GM12891 (cell line): ENCODE measurements at places on chromosomes 2 and 18.

DNA sequence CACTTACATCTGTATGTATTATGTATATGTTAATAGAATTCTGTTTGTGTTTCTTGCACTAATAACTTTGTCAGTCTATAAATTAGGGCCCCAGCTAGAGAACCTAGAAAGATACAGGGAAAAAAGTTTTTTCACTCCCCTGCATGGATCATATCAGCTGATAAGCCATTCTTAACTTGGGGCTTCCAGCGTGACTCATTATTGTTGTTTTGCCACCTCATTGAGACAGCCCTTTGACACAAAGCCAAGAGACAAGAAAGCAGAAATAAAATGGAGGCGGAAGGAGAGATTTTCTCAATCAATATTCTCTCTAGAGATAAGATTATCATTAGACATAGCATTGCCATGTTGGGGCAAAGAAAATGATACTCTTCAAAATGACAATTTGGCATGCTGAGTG lies 93.4 kb downstream of the AKAIN1 start:
- no peak for DNase-seq

DNA sequence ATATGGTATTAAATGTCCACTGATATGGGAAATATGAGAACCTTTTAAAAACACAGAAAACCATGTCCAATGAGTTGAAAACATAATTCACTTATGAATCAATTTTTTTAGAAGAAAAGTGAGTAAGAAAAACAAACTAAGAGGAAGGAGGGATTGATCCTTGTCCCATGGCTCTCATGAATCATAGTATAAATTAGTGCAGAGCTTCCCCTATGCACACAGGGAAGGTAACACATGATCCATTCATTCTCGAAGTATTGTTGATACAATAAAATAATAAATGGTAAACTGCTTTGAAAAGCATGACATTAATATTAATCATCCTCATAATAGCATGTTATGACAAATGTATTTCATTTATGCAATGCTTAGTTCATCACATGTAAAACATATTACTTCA lies 872.0 kb upstream of the CNTNAP5 start:
- DNase-seq: no peak

- no peak for DNase-seq
Observed at GRCh38 chr2:68506170-68506569, 38.8 kb downstream of the APLF start.

DNA sequence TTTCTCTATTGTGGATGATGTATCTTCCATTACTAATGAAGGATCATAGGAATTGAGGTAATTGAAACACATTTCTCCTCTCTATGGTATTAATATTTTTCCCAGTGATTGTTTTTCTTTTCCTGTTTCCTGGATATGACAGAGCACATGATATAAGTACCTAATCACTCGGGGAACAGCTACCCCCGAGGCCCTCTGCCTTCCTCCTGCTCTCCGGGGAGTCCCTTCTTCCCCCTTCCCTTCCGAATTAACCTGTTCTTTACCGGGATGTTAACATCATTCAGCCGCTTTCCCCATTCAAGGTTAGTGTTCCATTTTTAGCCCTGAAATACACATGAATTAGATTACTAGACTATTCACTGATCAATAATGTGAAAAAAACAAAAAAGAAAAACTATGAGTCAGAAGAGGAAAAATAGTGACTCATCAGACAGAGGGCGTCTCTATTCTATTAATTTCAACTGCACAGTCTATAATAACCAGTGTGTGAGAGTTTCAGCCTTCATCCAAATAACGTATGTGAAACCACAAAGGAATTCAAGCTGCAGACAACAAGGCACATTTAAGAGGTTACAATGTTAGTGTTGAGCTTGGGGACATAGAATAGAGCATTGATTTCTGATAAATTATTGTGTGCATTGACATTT lies 450.8 kb downstream of the DLGAP1 start:
- no peak for DNase-seq

DNA sequence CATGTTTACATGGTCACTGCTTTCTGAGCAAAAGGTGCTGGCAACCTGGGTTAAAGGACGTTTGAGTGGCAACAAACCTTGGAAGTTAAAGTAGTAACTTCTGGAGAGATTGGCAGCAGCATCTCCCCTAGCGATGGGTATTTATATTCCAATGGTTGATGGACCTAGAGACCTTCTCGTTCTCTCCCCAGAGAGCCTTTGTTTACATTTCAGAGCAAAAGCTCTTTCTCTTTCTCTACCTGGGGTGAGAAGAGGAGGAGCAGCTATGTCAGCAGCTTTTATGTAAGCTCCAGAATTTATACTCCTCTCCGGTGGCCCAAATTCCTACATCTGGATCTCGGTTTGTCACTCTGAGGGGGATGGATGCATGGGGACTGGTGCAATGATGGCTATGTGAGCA lies 213.7 kb upstream of the ARL4C start:
- DNase-seq: no peak

GRCh38 chr2:69618362-69618761 lies 25.2 kb downstream of the AAK1 start:
- DNase-seq: no peak

- no peak for DNase-seq
Observed at GRCh38 chr2:25071966-25072365, 30.1 kb downstream of the EFR3B start.

- peak; percentile 32 for DNase-seq
Observed at GRCh38 chr18:32019251-32019948, 775 bp downstream of the RNF125 start.

- no peak for DNase-seq
Observed at GRCh38 chr2:69514406-69514805, 77.2 kb upstream of the NFU1 start.

DNA sequence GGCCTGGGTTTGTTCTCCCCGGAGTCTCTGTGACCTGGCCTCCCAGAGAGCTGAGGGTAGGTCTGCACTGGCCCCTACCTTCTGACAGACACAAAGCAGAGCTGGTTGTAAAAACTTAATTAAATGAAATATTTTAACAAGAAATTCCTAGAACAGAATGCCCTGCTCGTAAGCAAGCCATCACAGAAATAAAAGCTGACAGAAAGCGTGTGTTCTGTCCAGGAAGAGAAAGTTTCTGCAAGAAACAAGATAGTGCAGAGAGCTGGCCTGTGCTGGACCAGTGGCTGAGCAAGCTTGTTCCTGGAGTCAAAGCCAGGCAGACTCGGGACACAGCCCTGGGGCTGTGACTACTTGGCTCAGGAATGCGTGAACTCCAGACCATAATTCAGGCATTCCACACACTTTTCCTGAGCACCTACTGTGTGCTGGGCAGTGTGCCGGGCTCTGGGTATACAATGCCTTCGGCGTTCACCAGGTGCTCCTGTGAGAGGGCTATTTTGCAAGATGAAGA lies 51.6 kb downstream of the APOB start:
- DNase-seq: no peak

- DNase-seq: no peak
Observed at GRCh38 chr18:58552057-58552461, 76.8 kb downstream of the ALPK2 start.

DNA sequence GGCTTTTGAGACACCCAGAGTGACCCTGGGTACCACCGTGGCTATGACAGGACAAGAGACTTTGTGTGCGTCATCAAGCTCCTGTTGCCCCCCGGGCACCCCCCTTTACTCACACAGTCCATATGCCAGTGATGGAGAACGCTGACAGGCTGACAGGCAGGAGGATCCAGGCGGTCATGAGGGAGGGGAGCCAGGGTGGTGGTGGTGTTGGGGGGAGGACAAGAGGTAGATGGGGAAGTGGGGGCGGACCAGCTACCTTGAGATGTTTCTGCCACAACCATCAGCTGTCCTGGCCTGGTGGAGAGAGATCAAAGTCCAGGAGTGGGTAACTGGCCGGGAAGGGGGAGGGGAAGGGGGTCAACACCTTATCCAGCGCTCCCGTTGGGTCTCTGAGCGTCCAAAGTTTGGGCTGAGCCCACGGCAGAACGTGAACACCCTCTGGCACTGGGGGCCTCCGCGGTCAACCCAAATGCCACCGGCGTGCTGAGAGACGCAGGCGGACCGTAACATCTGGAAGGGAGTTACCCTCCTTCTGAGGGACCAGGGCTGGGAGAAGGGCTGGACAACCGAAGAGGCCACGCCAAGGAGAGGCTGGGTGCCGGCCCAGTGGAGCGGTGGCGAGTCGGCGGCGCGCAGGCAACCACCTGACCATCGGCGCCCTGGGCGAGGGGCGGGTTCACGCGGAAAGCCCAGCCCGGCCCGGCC lies 575 bp downstream of the TMEM150A start:
- DNase-seq: no peak

- no peak for DNase-seq
Observed at GRCh38 chr2:109247812-109248211, 118.8 kb downstream of the SH3RF3 start.

DNA sequence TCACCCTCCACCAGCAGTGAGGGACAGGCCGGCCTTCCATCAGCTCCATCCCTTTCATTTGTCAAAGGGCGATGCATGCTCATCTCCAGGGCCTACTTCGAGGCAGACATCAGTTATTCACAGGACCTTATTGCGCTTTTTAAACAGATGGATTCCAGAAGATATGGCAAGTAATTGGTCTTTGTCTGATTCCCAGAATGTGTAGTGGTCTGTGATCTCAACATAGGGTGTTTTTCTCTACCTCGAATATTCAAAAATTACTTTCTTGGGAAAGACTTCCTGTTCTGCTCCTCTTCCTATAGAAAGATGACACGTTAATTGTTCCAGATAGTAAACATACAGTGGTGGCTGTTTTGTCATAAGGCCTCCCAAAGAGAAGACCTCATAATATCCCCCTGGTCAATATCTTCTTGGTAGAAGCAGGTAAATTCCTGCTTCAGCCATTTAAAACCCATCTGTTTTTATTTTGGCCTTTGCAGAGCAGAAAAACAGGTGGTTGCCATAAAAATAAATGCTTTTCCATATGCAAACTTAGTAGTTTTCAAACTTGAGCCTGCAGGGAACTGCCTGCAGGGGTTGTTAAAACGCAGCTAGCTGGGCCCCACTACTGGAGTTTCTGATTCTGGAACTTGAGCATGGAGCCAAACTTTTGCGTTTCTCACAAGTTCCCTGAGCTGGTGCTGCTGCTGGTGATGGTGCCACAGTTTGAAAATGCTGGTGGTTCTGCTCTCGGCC lies 8.2 kb downstream of the SMARCAL1 start:
- no peak for DNase-seq

GRCh38 chr18:75618146-75618545 lies 190.6 kb upstream of the SMIM21 start:
- no peak for DNase-seq

DNA sequence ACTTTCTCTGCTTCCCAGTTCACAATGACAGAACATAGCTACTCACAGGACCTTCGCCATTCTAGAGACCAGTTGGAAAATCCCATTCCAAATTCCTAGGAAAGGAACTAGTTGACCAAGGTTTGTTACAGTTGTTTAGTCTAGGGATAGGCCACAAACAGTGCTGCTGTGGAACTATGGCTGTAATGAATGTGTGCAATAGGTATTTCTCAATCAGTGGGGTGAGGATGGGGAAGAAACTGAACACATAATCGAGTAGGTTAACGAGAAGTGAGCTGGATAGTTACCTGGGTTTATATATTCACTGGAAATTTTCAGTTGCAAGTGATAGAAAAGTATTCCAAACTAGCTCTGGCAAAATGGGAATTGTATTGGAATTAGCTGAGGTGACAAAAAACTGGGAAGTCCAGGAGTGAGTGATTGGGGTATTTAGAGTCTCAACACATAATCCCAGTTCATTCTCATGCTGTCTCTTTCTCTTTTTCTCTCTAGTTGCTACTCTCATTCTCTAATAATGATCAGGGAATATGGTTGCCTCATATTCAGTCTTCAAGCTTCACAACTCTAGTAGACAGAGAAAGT lies 18.2 kb upstream of the HMSD start:
- no peak for DNase-seq

DNA sequence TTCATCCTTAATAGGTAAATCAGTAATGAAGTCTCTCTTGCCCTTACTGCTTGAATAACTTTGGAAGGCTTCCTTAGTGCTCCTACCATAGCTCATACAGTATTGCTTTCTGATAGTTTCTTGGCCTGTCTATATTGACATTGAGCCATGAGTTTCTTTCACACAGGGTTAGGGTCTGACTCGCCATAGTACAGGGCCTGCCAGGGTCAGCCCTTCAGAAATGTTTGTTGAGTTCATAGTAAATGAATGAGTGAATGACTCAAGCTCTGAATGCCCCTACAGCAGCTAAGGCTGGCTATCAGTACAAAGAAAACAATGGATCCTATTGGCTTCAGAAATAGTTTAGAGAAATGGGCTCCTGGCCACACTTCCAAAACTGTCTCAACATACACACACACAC lies 65.0 kb upstream of the LRATD1 start:
- no peak for DNase-seq

DNA sequence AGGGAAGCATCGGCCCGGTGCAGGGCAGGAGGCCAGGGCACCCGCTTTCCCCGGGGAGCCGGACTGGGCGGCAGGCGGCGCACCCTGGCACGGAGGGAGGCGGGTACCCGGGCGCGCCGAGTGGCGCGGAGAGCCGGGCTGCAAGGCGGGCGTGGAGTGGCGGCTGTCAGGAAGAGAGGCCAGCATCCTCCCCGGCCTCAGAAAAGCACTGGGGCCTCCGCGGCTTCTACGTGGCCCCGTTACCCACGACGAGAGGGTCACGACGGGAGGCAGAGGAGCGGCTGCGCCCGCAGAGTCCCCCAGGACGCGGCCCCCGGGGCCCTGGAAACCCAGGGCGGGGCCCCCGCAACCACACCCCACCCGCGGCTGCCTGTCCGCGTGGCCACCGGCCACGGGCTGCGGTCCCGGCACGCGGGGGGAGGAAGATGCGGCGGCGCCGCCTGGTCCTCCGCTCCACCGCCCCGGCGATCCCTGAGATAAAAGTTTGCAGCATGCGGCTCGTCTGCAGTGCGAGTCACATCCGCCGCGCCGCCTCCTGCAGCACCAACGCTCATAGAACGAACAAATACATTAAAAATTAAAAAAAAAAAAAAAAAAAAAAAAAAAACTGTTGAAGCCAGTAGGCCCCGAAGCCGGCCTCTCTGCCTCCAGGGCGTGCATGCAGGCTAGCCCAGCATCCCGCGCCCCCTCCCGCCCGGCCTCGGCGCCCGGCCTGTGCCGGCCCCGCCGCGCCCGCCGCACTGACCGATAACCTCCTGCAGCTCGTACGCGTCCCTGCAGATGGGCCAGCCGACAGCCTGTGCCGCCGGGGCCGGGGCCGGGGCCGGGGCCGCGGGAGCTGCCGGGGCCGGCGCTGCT lies 683 bp downstream of the STK39 start:
- peak; percentile 43 for DNase-seq

- DNase-seq: no peak
Observed at GRCh38 chr2:136171223-136171622, 53.3 kb upstream of the CXCR4 start.

DNA sequence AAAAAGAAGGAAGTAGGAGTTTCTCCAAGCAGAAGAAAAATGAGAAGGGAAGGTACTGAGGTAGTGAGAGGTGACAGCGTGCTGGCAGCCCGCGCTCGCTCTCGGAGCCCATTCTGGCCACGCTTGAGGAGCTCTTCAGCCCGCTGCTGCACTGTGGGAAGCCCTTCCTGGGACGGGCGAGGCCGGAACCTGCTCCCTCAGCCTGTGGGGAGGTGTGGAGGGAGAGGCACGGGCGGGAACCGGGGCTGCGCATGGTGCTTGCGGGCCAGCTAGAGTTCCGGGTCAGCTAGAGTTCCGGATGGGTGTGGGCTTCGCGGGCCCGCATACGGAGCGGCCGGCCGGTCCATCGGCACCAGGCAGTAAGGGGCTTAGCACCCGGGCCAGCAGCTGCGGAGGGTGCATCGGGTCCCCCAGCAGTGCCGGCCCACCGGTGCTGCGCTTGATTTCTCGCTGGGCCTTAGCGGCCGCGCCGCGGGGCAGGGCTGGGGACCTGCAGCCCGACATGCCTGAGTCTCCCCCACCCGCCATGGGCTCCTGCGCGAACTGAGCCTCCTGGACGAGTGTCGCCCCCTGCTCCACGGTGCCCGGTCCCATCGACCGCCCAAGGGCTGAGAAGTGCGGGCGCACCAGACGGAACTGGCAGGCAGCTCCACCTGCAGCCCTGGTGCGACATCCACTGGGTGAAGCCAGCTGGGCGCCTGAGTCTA lies 11.1 kb upstream of the CYS1 start:
- DNase-seq: no peak
